ENCODE measurements at places on chromosomes 3 and 15.

GRCh38 chr3:137978328-137978727 lies 31.6 kb upstream of the CLDN18 start:
- no peak for DNase-seq

- no peak for DNase-seq
These were observed 200.7 kb downstream of the TIGIT start for GRCh38 chr3:114494498-114494897.

DNA sequence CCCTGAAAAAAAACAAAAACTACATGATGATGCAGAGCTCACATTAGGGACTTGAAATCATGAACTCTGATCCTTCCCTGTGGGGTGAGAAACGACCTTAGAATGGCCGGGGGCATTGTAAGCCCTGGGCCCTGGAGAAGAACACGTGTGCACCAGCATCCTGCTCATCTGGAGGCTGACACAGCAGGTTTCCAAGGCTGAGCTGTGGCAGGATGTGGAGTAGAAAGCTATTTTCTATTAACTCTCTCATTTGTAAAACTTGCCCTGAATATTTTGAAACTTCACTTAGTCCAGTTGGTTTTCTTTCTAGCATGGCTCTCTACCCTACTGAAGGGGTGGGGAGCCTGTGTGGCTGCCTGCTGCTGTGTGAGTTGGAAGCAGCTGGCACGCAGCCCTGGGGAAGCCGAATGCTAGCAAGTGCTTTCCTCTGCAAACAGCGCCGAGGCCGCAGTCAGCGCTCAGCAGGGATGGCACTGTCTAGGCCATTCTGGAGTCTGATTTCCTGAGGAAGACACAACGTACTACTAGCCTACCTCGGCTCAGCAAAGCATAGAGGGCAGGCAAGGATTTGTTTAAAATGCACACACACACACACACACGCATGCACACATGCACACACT lies 58.0 kb downstream of the GABRG3 start:
- no peak for DNase-seq

GRCh38 chr3:172346161-172346560 lies 102.1 kb downstream of the GHSR start:
- no peak for DNase-seq

DNA sequence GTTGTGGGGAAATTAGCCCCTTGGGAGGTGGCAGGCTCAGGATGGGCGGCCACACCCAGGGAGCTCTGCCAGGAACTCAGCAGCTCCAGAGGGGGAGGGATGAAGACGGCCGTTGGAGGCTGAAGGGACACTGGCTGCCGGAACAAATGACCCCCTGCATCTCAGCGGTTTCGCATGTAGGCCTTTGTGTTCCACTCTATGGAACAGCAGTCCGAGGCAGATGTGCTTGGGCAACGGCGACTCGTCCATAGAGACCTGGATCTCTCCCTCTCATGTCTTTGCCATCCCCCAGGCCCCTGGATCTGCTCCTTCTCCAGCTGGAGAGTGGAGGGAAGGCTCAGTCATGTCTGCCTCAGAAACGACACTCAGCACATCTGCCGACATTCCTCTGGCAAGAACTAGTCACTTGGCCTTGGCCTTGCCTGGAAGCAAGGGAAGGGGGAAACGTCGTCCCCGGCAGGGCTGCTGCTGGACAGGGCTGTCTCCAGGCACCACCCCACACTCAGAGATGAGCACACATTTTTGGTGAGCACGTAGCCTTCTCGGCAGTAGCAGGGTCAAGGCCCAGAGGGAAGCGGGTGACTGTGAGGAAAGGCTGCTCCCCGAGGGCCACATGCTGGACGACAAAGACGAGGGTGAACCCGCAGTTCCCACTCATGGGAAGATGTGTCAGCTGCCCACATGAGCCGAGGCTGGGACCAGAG lies 83.8 kb downstream of the ASB7 start:
- DNase-seq, result no peak

DNA sequence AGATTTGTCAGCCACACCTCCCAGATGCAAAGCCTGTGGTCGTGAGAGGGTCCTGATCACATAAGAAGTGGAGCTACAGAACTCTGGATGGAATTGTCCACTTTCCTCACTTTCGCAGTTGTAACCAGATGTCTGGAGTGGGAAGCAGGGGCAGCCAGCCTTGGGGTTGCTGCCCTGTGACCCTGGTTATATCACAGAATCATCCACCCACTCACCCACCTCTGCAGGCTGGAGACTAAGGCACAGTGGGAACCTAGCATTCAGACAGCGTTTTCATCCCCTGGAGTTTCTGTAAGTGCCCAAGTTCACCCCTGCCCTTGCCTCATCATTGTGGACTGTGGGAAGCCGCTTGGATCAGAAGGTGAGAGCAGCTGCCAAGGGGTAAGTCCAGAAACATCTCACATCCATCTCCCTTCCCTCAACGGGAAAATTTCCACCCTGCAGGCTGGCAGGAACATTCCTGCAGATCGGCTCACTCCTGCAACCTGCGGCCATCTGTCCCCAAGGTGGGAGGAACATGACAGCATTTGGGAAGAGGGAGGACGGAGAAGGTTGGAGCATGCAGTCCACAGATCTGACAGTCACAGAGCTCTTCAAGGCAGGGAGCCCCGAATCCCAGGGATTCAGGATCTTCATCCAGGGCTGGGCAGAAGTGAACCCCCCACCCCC lies 2.9 kb upstream of the IQSEC1 start:
- DNase-seq, result no peak

GRCh38 chr3:140270329-140270728 lies 335.3 kb downstream of the CLSTN2 start:
- DNase-seq, result no peak

DNA sequence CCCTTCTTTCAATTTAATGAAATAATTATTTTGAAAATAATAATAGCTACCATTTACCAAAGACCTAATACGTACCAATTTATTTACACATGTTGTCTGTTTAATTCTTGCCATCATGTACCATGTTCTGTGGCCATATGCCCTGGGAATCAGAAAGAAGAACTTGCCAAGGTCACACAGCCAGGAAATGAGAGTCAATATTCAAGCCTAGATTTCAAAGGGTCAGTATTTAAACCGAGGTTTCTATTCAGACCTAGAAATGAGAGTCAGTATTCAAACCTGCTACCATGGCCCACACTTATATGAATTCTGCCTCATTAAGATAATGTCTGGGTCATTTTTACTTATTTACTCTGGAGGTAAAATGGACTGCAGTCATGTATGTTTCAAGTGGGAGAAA lies 103.6 kb upstream of the TBL1XR1 start:
- no peak for DNase-seq

- DNase-seq, result peak; percentile 52
These were observed 2.7 kb downstream of the ARHGEF26 start for GRCh38 chr3:154123906-154124305.

DNA sequence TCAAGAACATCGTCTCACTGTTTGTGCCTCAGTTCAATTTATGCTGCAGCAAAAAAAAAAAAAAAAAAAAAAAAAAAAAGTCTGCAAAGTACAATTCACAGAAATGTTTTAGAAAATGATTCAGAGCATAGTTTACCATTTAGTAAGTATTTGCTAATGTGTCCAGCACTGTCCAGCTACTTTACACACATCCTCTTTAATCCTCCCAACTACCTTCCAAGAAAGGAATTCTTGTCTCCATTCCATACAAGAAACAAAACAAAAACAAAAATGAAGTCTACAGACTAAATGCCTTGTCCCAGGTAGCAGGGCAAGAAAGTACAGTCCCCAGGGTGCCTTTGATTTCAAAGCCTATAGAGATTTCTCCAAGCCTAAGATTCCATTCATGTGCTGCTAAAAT lies 38.9 kb upstream of the SNTN start:
- no peak for DNase-seq

Measured in umbilical cord (tissue), 2 donors.